Lung microvascular endothelial cell (primary cell): ENCODE measurements at places on chromosomes 16 and 17.
A peak's percentile ranks its signal among the peaks of the same experiment; 100 is the strongest.

DNA sequence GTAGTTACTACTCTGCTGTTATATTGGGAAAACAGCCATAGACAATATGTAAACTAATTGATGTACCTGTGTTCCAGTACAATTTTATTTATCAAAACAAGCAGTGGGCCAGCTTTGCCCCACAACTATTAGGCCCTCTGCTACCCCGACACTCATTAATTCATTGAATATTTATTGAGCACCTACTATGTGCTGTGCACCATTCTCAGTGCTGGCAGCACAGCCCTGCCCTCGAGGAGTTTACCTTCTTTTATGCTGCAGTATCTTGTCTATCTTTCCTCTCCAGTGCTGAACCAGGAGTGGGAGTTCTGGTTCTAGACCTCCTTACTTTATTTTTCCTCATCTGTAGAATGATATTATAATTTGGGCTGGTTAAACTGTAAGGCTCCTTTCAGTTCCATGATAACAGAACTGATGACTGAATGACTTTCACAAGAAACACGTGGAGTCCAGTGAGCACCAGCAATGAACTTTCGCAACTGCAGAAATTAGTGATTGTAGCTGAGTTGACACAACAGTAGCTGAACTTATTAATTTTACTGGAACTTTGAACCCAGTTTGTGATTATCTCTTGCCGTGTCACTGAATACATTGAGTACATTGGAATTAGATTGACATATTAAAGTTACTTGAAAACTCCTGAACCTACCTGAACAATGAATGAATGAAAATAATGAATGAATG lies 2.4 kb downstream of the GOSR2 start:
- no peak for DNase-seq

DNA sequence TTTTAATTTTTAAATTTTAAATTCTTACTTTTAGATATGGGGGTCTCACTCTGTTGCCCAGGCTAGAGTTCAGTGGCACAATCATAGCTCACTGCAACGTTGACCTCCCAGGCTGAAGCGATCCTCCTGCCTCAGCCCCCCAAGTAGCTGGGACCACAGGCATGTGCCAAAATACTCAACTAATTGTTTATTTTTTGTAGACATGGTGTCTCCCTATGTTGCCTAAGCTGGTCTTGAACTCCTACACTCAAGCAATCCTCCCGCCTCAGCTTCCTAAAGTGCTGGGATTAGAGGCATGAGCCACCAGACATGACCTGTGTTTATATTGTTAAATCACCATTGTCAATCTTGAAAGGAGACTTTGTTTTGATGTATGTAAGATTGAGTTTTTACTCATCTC lies 332.2 kb downstream of the WWOX start:
- DNase-seq: no peak

- no peak for DNase-seq
These were observed 2.3 kb upstream of the CYTH1 start for GRCh38 chr17:78784352-78784751.

GRCh38 chr16:57233944-57234706 lies 10.9 kb upstream of the ARL2BP start:
- no peak for DNase-seq

DNA sequence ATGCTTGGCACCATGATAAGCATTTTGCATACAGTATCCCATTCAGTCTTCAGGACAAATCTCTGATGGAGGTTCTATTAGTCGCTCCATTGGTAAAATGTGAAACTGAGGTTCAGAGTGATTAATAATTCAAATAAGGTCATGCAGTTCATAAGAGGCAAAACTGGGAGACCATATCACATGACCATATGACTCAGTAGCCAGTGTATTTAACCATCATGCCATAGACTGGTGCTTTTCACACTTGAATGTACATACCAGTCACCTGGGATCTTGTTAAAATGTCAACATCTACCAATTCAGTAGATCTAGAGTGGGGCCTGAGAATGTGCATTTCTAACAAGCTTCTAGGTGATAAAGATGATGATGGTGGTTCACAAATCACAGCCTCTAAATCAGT lies 4.3 kb downstream of the ACSM3 start:
- no peak for DNase-seq

- DNase-seq: no peak
These were observed 23.7 kb upstream of the MGAT5B start for GRCh38 chr17:76844485-76844829.

GRCh38 chr16:27529962-27530361 lies 19.8 kb downstream of the GTF3C1 start:
- DNase-seq: peak; percentile 35

- no peak for DNase-seq
These were observed 42.8 kb downstream of the CMTM4 start for GRCh38 chr16:66653581-66654350.

GRCh38 chr16:17936766-17937402 lies 399.7 kb downstream of the NPIPA8 start:
- no peak for DNase-seq

DNA sequence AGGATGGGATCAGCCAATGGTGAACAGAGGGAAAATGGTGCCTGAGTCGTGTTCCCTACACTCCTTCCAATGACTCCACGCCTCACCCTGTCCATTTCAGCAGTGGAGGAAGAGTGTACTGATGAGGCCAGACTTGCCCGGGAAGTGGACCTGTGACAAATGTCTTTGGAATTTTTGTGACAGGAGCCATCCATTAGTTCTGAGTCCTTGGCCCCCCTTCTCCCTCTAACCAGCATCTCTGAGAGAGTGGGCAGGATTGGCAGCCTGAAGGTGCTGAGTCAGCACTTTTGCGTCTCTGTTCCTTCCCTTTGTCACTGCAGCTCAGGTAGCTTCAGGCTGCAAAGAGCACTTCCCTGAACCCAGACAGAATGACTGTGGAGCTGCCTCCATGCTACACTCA lies 30.8 kb downstream of the BEAN1 start:
- DNase-seq: no peak

DNA sequence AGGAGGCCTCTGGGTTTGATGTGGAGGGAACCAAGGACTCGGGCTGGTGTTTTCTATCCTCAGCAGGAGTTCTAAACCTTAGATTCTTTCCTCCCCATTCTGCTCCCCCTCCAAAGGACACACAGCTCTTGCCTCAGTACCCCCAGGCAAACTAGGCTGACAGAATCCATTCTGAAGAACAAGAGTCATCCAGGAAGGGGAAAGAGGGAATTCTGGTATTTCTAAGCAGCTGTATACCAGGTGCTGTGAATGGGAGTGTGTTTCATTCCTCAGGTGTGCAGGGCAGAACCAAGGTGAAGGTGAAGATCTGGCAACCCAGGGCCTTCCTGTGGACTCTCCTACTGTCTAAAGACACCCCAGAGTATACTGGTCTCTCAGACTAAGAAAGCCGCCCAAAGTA lies 4.1 kb downstream of the INPP5K start:
- no peak for DNase-seq

GRCh38 chr17:45775148-45775547 lies 9.0 kb upstream of the CRHR1 start:
- DNase-seq: no peak

- peak; percentile 7 for DNase-seq
These were observed 622 bp downstream of the TOM1L2 start for GRCh38 chr17:17971431-17972125.

GRCh38 chr17:3976675-3977171 lies 12.5 kb upstream of the ATP2A3 start:
- peak; percentile 80 for DNase-seq

GRCh38 chr17:30368912-30369720 lies 9.6 kb upstream of the CPD start:
- no peak for DNase-seq

DNA sequence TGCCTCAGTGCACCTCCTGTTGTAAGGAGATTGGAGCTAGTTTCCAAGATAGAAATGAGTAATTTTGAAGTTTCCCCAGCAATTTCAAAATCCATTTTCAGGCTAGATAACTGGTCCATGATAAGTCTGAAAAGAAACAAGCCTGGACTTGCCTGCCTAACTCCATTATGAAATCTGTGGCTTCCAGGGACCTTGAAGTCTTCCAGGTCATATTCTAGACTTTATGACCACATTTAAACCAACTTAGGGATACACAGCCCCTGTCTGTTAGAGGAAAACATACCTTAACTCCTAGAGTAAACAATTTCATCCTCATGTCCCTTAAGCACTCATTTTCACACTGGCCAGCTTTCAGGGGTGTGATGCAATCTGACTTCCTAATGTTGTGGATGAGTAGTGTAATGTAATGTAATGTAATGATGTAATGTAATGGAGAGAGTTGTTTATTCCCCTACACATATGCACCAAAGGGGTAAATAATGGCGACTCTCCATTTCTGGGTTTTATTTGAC lies 96.7 kb upstream of the FAM20A start:
- DNase-seq: peak; percentile 16

- DNase-seq: no peak
These were observed 25.4 kb upstream of the ITGB4 start for GRCh38 chr17:75695830-75696271.

DNA sequence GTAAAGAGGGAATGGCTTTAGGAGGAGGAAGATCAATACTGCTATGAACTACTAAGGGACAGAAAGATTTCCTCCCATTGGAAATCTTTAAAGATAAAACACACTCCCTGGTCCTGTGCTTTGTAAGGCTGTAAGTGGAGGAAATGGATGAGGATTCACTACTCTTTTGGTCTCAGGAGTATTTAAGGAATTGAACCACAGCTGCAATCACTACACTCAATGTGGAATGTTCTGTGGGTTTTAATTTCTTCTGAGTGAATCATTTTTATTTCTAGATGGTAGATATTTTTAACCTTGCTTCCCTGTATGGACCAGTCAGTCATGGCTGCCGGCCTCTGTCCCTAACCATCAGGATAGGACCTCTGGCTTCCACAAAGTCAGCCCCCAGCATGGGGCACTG lies 65.6 kb downstream of the SDR42E1 start:
- DNase-seq: no peak

DNA sequence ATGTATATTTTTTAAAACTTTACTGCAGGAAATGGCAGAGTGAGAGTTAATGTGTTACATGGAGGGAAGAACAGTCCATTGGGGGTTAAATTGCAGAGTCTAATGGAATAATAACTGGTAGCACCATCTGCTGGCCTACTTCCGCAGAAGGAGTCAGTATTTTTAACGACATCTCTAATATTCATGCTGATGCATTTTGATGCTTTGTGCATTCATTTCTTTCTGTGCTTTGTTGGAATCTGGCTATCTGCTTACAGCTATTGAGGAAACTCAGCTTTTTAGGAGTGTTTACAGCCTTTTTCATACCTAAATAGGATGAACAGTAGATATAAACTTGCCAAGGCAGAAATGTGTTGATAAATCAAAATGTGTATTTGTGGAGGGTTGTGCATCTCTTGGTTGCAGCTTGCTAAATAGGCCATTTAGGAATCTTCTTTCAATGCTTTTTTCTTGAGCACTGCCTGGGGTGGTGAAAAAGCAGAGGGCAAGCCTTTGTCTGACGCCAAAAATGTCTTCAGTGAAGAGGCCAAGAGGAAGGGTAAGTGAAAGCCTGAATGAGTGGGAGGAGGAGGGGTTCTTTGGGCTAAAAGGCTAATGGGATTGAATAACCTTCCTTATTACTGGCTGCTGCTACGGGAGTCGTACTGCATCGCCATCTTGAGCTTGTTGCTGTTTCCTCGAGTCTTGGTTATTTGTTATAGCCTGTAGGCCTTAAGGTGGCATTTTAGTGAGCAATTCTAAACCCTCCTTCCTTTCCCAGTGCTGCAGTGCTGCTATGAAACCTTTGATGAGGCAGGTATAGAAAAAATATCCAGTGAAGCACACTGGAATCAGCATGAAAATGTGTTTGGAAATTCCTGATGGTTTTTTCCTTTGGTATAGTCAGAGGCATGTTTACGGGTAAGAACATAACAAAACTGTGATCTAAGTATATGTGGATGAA lies 153.3 kb downstream of the CHD9 start:
- peak; percentile 82 for DNase-seq

DNA sequence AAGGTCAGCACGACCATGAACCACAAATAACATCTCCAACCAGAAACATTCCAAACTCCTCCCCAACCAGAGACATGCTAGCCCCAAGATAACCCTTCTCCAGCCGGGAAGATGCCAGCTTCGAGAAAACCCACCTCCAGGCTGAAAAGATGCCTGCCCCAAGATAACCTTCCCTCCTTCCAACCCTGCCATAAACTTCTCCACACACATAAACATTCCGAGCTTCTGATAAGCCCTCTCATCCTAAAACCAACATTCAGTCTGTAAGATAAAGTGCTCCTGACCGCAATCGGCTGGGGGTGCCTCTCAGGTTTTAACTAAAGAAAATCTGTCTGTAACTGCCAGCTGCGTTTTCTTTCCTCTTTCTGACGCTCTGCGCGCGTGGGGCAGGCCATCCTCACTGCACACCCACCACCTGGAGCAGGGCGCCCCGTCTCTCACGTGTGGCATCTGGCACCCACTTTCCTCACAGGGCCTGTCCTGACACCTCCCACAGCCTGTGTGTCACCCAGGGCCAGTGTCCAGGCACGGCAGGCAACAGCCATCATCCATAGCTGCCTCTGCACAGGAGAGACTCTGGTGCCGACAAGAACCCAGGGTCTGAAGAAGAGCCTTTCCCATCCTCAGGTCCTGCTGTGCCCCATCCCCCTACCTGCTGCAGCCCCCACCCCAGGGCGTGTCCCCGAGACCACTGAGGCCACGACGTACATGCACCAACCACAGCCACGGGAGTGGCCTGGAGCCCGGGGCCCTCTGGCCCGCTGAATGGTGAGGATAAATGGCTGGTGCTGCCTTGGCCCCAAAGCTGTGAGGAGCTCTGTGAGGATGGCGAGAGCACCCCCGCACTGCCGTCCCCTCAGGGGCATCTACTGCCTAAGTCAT lies 3.7 kb downstream of the TEPSIN start:
- DNase-seq: no peak

- DNase-seq: no peak
These were observed 1.9 kb downstream of the PABPN1L start for GRCh38 chr16:88864521-88864920.

GRCh38 chr16:9328411-9328810 lies 237.0 kb downstream of the HAPSTR1 start:
- no peak for DNase-seq

GRCh38 chr17:66967837-66968543 lies 3.5 kb downstream of the CACNG4 start:
- DNase-seq: no peak

DNA sequence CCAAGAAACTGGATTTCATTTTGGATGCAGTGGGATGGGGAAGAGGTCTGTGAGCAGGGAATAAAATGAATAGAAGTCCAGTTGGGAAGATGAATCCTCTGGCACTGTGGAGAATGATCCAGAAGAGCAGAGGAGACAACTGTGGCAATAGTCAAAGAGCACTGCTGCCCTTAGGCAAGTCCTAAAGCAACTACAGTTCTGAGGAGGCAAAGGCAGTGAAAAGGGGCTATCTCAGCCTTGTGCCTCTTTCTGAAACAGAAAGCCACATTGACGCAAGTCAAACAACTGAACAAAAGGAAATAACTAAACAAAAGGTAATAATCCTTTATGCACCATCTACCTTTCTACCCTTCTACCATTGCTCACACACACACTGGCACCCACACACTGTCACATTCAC lies 238.0 kb upstream of the AXIN2 start:
- no peak for DNase-seq

DNA sequence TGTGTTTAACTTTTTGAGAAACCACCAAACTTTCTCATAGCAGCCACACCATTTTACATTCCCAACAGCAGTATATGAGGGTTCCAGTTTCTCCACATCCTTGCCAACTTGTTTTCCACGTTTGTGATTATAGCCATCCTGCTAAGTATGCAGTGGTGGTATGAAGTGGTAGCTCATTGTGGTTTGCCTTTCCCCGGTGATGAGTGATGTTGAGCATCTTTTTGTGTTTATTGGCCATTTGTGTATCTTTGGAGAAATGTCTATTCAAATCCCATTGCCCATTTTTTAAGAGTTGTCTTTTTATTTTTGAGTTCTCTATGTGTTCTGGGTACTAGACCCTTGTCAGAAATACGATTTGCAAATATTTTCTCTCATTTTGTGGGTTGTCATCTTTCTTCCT lies 17.4 kb downstream of the SF3B3 start:
- DNase-seq: no peak
